ENCODE measurements at places on chromosomes 16 and 17. TPM values are rescaled to one million over a fixed set of nuclear protein-coding genes. Genes with fewer than 3 reads are reported as not detected.

DNA sequence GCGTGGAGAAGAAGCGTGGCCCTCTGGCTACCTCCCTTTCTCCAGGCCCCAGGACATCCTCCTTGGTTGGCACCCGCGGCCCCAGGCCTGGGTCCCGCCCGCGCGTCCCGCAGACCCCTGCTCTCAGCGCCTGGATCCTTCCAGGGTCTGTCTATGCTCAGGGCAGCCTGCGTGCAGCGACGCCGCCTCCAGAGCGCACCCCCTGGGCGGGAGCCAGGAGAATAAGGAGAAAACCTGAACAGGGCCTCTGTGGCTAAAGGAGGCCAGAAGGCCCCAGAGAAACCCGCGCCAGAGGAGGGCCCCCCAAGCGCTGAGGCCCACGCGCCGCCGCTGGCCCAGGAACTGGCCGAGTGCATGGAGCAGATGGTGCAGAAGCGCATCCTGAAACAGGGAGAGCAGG is 40.4 kb upstream of the DNAJA2 start:
- DNase-seq = peak; percentile 67

Gene MYL4
- total RNA-seq = 2.0 TPM

DNA sequence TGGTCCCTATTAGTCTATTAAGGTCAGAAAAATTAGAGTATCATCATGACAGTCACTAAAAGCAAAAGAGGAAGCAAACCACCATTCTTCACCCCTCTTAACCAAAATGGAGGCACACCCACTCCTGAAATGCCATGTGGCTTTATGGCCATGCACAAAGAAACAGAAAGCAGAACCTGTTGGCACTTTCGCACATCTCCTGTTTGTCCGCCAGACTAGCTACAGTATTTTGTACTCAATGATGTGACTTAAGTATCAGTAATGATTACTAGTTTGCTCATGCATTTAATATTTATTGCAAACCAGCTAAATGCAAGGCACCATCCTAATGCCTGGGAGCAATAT is 70.2 kb upstream of the GNAO1 start:
- no peak for DNase-seq

DNA sequence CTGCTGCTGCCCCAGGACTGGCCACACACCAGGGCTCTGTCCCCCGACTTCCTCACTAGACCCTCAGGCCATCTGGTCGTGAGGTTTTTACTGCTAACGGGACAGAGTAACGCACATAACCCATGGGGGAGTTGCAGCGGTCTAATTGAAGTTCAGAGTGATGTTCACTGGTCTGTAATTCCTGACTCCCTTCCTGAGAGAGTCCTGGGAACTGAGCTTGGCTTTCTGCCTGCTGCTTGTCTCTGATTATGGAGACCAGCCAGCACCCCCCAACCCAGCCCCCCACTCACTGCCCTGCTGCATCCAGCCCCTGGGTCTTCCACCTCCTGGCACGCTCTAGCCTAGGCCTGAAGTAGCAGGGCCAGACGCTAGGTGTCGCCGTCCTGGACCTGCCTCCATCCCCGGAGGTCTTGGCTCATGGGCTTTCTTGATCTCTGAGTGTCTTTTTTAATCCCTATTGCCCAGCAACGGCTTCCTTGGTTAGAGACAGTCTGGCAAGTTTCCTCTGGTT is 192.9 kb downstream of the CCDC182 start:
- DNase-seq = no peak

Gene TBX6
- total RNA-seq = 0.57 TPM

DNA sequence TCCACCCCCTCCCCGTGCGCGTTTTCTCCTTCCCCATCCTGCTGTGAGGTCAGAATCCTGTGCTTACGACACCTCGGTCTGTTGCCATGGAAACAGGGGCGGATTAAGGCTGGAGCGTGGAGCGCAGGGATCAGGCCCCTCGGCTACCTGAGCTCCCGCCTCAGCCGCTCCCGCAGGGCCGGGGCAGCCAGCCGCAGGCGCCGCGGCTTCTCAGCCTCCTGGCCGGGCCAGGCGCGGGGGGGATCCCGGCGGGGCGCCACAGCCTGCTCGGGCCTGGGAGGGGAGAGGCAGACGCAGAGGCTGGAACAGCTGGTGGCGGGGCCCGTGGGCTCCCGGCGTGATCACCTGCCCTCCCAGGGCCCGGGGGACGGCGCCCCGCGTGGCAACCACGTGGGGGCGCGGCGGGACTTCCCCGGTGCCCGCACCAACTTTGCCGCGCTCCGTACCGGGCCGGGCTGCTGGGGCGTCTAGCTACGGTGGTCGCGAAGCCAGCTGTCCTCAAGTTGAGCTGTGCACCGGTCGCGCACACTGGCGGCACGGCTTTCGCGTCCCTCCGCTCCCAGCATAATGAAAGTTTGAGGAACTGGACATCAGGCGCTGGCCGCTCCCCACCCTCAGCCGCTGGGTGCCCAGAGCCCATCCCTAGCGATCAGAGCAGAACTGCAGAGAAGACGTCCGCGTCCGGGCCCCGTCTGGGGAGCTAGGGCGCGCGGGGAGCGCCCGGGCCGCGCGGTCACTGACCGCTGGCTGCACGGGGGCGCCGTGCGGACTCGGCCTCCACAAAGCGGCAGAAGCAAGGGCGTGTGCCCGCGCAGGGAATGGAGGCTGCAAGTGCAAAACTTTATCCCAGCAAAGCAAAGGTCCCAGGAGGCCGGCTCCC is 1.2 kb downstream of the RTN4RL1 start:
- peak; percentile 90 for DNase-seq

DNA sequence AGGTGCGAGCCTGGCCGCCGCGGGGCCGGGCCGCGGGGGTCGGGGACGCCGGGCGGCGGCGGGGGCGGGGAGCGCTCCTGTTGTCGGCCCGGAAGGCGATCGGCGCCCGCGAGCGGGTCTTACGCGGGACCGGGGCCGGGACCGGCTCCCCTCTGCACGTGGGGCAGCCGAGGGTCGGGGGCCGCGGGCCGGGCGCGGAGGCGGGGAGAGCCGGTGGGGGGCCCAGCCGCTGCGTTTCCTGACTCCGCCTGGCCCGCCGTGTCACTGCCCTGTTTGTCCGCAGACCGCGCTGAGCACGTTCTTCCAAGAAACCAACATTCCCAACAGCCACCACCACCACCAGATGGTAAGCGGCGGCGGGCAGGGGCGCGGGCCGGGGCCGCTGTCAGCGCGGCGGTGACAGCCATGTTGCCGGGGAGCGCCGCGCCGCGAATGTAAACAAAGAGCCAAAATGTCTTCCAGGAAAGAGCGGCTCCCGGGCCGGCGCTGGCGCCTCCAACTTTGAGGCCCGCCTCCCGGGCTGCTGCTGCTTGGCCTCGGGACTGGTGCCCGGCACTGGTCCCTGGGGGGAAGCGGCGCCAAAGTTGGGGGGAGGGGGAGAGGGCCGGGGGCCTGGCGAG is 586 bp downstream of the UBALD2 start:
- DNase-seq = peak; percentile 91

DNA sequence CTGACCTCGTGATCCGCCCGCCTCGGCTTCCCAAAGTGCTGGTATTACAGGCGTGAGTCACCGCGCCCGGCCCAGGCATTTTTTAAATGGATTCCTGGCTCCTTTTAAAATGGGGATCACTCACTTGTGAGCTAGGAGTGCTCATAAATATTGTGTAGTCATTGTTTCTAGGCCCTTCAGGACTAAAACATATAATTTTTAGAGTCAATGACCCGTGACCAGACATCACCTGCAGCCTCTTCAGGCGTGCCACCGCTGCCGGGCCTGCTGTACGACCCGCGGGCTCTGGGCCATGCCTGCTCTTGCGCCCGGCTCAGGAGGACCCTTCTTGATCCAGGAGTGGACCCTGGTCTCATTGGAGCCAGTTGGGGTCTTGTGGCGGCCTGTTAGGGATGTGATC is 30.8 kb downstream of the EFCAB5 start:
- no peak for DNase-seq

DNA sequence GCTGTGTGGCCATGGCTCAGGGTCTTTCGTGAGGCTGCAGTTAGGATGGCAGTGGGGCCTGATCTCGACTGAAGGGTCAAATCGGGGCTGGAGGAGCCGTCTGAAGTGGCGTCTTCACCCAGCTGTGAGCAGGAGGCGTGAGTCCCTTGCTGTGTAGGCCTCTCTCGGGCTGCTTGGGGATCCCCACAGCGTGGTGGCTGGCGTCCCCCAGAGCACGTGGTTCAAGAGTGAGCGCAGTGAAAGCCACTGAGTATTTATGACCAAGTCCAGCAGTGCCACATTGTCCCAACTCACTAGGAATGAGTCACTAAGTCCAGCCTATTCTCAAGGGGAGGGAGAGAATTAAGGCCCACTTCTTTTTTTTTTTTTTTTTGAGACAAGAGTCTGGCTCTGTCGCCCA is 11.7 kb upstream of the TCF25 start:
- no peak for DNase-seq

DNA sequence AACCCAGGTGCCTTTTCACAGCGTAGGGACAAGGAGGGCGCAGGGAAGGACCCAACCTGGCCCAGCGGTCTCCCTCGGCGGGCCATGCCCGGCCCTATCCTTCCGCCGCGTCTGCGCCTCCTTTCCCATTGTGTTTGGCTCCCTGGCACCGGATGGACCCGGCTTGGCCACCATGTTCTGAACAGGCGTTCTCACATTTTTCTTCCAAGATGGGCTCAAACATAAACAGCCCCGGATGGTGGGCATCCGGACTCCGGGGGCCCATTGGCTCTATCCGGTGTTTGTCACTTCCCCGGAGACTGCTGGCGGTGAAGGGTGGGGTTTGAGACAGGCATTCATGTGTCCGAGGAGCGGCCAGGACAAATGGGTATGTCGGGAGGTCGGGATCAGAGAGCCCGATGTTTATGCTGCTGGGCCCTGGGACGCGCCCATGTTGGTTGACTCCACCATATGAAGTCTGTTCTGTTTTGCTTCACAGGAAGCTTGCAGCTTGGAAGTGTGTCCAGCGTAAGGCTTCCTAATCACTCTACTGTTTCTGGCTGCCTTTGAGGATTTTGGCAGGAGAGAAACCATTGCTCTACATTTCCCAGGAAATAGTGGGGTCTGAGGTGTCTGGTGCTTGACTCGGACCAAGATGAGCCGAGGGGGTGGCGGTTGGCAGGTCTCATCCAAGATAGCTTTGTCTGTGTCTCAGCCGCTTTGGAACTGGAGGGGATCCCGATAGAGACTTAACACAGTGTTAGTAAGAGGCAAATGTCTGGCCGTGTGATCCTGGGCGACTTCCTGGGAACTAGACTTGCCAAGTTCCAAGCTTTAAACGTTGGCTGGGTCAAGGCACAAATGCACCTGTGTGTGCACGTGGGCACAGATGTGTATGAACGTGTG is 188.3 kb downstream of the IRF8 start:
- peak; percentile 64 for DNase-seq

Gene FBXW10
- 0.10 TPM for total RNA-seq

Gene C1QTNF1
- 172 TPM for total RNA-seq

DNA sequence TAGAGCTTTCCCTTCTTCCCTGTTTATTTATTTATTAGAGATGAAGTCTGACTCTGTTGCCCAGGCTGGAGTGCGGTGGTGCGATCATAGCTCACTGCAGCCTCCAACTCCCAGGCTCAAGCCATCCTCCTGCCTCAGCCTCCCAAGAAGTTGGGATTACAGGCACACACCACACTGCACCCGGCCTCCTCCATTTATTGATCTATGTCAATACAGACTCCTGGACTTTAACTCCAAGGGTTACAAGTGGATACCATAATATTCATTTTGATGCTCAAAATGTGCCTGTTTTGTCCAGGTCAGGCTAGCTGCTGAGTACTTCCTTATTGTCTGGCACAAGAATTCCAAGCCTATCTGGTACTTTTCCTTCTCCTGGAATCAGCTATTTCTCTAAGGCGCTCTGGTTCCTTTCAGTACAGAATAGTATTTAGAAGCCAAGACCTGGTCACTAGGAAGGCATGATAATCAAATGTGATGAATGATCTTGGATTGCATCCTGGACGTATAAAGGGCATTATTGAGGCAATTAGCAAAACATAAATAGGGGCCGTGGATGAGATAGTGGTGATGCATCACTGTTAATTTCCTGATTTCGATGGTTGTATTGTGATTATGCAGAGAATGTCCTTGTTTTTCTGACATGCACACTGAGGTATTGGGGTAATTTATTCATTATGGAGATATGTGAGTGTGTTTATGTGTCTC is 21.7 kb downstream of the IL4R start:
- DNase-seq = peak; percentile 51

- no peak for DNase-seq
Measured at GRCh38 chr16:35391328-35391727, 1931.9 kb downstream of the TP53TG3F start.

DNA sequence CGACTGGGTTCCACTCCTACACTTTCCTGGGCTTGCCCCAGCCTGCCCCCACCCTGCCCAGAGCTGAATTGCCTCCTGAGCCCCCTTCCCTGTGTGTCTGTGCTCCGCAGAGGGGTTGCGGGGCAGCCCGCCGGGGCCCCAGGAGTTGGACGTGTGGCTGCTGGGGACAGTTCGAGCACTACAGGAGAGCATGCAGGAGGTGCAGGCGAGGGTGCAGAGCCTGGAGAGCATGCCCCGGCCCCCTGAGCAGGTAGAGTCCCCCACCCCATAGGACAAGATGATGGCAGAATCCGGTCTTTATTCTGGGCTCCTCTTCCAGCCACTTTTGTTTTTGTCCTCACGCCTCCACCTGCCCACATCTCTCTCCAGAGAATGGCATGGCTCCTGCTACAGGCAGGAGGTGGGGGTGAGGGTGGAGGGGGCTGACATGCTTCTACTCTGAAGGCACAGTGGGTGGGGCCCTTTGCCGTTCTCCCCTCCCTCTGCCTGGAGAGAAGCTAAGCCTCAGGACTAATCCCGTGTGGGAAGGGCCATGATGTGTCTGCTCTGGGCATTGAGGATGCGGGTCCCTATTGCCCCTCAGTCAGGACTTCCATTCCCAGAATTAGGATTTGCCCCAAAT is 3.5 kb downstream of the ACBD4 start:
- peak; percentile 70 for DNase-seq

GRCh38 chr16:12587646-12588277 is 215.9 kb downstream of the CPPED1 start:
- peak; percentile 45 for DNase-seq

Gene C17orf50
- not detected for total RNA-seq

DNA sequence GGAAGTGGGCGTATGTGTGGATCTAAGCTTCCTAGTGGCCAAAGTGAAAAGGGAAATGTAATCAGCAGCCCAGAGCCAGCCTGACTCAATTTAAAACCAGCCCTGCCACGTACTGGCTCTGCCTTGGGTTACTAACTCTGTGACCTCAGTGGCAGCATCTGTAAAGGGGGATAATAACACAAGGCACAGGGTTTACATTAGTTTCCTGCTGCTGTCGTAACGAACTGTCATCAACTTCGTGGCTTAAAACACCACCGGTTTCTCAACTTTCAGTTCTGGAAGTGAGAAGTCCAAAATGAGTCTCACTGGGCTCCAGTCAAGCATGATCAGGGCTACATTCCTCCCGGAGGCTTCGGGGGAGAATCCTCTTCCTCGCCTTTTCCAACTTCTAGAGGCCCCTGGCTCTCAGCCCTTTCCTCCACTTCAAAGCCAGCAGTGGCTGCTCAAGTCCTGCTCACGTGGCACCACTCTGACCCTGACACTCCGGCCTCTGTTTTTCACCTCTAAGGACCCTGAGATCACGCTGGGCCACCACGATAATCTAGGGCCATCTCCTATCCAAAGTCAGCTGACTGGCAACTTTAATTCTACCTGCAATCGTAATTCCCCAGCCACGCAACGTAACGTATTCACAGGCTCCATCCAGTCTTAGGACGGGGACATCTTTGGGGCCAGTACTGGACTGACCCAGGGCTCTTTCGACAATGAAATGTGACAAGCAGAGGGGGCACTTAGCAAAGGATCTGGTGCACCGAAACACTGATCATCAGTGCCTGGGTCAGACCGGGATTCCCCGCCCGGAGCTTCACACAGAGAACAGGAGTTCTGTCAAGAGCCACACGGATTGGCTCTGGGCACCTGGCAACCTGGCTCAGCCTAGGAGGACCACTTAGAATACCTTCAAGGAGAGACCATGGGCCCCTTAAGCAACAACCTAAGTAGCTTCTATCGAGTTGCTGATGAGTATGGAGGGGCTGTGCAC is 14.5 kb downstream of the TMC6 start:
- DNase-seq = no peak

- peak; percentile 69 for DNase-seq
Measured at GRCh38 chr17:65532101-65532890, 29.2 kb downstream of the AXIN2 start.

Data from posterior vena cava (tissue), 2 donors.